ENCODE measurements at places on chromosomes 1 and 21.

GRCh38 chr1:29756085-29756484 is 519.8 kb downstream of the PTPRU start:
- DNase-seq, result no peak

DNA sequence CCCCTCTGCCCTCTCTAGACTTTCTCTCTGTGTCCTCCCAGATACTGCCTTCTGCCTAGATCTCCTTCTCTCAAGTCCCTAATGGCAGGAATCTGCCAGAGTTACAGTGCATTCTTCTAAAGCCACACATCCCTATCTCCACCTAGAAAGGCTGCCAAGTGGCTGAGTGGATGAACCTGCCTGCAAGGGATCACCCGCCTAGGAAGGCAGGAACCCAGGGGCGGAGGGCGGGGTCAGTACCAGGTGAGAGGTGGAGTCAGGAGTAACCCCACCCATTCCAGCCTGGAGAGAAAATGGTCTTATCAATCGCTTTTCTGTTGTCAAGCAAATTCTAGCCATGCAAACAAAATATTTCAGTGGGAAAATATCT is 60.8 kb downstream of the BCAR3 start:
- no peak for DNase-seq

GRCh38 chr21:32861866-32862265 is 90.3 kb upstream of the PAXBP1 start:
- DNase-seq, result no peak

GRCh38 chr1:2375246-2375922 is 16.0 kb downstream of the MORN1 start:
- no peak for DNase-seq

All from stimulated activated CD4-positive, alpha-beta T cell treated with anti-CD3 and anti-CD28 coated beads, Interleukin-1b, Interleukin-23, amount 100 ng/mL, for 24 hours (primary cell).